Fibroblast of lung (primary cell): ENCODE measurements at places on chromosomes 1 and 21. TPM values are rescaled to one million over a fixed set of nuclear protein-coding genes. Genes with fewer than 3 reads are reported as not detected.

Gene FOXO6
- under 0.01 TPM in 2 replicates for total RNA-seq

Gene RNU1-3
- total RNA-seq: under 0.01 and 3,997 TPM in 2 replicates

Gene GPR137B
- 12.9 and 13.6 TPM in 2 replicates for total RNA-seq

Gene ANGPTL3
- total RNA-seq: not detected in 2 replicates

Gene H6PD
- total RNA-seq: 23.5 and 24.4 TPM in 2 replicates

Gene NGF
- 4.0 and 8.5 TPM in 2 replicates for total RNA-seq

Gene FMO4
- total RNA-seq: 4.6 and 7.3 TPM in 2 replicates

Gene TP73
- not detected in 2 replicates for total RNA-seq

Gene DISP3
- under 0.01 TPM in 1 of 2 replicates, not detected in the other for total RNA-seq

Gene TAF12
- 52.2 and 52.4 TPM in 2 replicates for total RNA-seq

Gene C1QC
- total RNA-seq: not detected in 2 replicates

Gene SRGAP2C
- 15.7 and 36.5 TPM in 2 replicates for total RNA-seq

Gene PTPRF
- 23.9 and 45.2 TPM in 2 replicates for total RNA-seq

Gene FRRS1
- 27.0 and 32.7 TPM in 2 replicates for total RNA-seq

Gene OVAAL
- total RNA-seq: not detected in 2 replicates

Gene TBX19
- 0.26 and 1.2 TPM in 2 replicates for total RNA-seq

Gene TSEN15
- 31.6 and 53.7 TPM in 2 replicates for total RNA-seq

Gene OLFM3
- not detected in 2 replicates for total RNA-seq

Gene FCN3
- total RNA-seq: not detected in 2 replicates

Gene TRIM67
- under 0.01 and 0.17 TPM in 2 replicates for total RNA-seq

Gene GJA8
- total RNA-seq: not detected in 2 replicates

Gene SPATA21
- not detected in 2 replicates for total RNA-seq

Gene CYP4A22
- not detected in 2 replicates for total RNA-seq

Gene C21orf91
- total RNA-seq: 13.6 and 13.9 TPM in 2 replicates
